ENCODE measurements at places on chromosomes 7 and 10.

GRCh38 chr7:39709768-39710311, 86.5 kb downstream of the RALA start:
- H3K4me3 ChIP-seq = no peak overlapping the region
- H3K27ac ChIP-seq = no peak overlapping the region
- no peak for DNase-seq
- H3K4me1 ChIP-seq = peaks cover 6% of the 10 kb centered on the region
- no peaks in the 10 kb centered on the region for H3K36me3 ChIP-seq
- no peaks in the 10 kb centered on the region for H3K27me3 ChIP-seq

DNA sequence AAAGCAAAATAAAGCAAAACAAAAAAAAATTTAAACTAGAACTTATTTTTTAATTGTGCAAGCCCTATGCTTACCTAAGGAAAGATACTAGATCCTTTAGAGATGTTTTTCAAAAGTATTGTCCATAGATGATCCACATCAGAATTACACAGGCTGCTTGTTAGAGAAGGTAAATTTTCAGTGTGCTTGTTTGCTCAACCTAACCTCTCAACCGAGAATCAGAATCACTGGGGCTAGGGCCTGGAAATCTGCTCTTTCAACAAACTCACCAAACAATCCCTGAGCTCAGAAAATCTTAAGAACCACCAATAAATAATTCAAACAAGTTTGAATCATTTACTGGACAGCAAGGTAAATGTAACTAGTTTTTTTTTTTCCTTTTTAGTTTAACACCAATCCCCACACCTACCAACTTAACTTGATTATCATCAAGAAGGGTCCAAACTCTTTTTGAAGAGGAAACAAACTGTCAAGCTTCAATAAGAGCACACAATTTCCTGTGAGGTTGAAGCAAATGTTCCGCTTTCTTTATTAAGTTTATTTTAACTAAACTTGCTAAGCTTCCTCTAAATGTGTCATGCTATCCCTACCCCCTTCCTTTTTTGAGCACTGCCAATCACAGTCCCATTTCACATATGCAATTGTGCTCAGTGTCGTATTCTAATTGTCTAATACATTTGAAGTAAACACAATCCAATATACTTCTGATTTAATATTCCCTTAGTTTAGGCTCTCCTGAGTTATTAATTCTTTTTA, 7.4 kb upstream of the TSPAN33 start:
- no peak for DNase-seq
- no peaks in the 10 kb centered on the region for H3K36me3 ChIP-seq
- no peaks in the 10 kb centered on the region for H3K4me1 ChIP-seq
- H3K27ac ChIP-seq = no peak overlapping the region
- no peaks in the 10 kb centered on the region for H3K27me3 ChIP-seq
- H3K4me3 ChIP-seq = no peak overlapping the region

GRCh38 chr10:87702973-87703294, 43.3 kb downstream of the PAPSS2 start:
- no peaks in the 10 kb centered on the region for H3K4me1 ChIP-seq
- no peak for DNase-seq
- H3K27me3 ChIP-seq = no peaks in the 10 kb centered on the region
- H3K36me3 ChIP-seq = no peaks in the 10 kb centered on the region
- no peak overlapping the region for H3K4me3 ChIP-seq

GRCh38 chr10:31977440-31978155, 49.0 kb upstream of the ARHGAP12 start:
- H3K4me1 ChIP-seq = no peaks in the 10 kb centered on the region
- H3K36me3 ChIP-seq = no peaks in the 10 kb centered on the region
- no peak overlapping the region for H3K27ac ChIP-seq
- no peak for DNase-seq
- no peaks in the 10 kb centered on the region for H3K27me3 ChIP-seq

GRCh38 chr7:96495751-96496216, 173.9 kb upstream of the SLC25A13 start:
- H3K4me3 ChIP-seq = no peak overlapping the region
- H3K27me3 ChIP-seq = no peaks in the 10 kb centered on the region
- H3K4me1 ChIP-seq = no peaks in the 10 kb centered on the region
- no peaks in the 10 kb centered on the region for H3K36me3 ChIP-seq
- DNase-seq = no peak

DNA sequence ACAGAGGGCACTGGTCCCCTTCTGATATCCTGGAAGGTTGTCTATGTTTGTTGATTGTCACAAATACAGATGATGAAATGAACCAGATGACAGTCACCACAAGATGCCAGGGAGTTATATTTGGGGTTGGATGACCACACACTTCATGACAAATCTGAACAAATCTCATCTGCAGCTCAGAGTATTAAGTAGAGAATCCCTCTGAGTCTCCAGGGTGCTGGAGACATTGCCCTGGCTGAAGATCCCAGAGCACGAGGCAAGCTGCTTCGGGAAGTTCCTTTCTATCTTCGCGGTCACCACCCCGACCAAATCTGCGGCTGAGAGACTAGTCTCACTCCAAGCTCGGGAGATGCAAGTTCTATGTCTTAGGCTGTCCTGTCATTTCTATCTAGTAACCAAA, 9.0 kb downstream of the DENND2A start:
- peak overlapping the region; percentile 57 for H3K27ac ChIP-seq
- H3K4me3 ChIP-seq = no peak overlapping the region
- peaks cover 5% of the 10 kb centered on the region for H3K4me1 ChIP-seq
- no peaks in the 10 kb centered on the region for H3K36me3 ChIP-seq
- no peak for DNase-seq
